ENCODE measurements at places on chromosomes 1 and 21.

DNA sequence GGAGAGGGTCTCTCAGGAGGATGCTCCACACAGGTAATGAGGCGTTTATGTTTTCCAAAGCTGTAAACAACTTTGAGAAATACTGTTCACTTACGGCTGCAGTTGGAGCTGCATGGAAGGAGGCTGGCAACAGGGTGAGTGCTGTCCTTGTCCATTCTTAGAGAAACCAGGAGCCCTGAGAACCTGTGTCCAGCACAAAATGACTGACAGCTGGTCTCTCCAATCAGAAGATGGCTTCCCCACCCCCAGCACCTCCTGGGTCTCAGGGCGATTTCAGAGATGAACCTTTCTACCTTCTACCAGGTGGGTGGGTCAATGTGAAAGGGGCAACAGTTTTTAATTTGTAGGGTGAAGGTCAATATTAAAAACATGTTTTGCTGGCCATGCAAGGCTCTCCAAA is 353.6 kb downstream of the NPHP4 start:
- DNase-seq: no peak

GRCh38 chr1:235052067-235053008 is 76.3 kb downstream of the TOMM20 start:
- DNase-seq: no peak

GRCh38 chr1:41323243-41323642 is 38.0 kb upstream of the FOXO6 start:
- DNase-seq: no peak

- no peak for DNase-seq
Observed at GRCh38 chr1:204170494-204171155, 4.5 kb upstream of the REN start.

DNA sequence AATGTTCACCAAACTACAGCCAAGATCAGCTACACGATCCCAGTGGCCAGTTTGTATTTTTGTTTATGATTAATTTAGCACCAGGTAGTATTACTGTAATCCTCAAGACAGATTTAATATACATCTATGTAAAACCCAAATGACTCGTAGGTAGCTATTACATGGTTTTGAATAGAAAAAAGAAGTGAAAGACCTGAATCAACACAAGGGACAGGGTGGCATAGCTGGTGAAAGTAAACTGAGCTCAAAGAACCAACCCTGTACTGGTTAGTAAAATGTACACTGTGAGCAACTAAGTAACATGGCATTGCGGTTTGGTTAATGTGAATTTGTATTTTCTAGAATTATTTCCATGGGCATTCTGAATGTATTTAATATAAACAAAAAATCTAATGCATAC is 8.8 kb downstream of the GPATCH2 start:
- no peak for DNase-seq

DNA sequence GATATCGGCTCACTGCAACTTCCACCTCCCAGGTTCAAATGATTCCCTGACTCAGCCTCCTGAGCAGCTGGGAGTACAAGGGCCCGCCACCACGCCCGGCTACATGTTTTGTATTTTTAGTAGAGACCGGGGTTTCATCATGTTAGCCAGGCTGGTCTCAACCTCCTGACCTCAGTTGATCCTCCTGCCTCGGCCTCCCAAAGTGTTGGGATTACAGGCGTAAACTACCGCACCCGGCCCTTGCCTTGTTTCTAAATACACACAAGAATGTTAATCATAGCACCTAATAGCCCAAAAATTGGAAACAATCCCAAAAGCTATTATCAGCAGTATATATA is 1.2 kb upstream of the MSTO1 start:
- no peak for DNase-seq

DNA sequence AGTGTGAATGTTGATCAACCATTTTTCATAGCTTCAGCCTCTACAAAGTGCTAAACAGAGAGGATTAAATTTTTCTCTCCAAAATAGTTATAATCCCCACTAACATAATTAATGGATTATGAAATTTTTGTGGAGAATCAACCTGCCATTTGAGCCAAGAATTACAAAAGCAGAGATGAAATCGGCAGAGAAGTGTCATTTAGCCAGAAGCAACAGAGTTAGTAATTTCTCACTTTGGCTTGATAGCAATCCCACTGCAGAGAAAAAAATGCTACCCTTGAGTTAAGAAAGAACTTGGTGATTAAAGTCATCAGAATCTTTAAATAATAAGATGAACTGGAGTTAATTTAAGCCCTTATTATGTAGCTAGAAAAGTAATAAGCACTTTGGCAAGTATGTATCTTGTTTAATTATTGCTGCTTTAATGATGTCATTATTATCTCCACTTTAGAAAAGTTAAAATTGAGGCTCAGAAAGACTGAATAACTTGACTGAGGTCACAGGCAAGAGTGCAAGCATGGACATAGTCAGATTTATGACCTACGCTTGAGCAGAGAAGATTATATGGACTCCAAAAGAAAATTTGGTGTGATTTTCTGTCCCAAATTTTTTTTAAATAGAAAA is 37.3 kb downstream of the RGS4 start:
- DNase-seq: no peak

DNA sequence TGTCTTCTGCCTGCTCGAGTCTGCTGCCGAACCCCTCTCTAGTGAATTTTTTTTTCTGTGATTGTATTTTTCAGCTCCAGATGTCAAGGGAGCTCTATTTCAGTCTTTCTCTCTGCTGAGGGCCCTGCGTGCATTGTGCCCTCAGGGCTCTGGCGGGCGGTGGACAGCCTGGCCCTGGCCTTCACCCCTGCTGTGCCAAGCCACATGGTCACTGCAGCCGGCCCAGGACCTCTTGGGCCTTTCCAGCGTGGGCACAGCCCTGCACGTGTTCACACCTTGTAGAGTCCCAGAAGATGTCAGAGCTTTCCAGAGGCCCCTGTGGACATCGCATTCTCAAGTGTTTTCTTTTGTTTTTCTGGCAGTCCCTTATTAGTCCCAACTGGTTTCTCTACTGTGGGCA is 55.7 kb downstream of the PCNT start:
- no peak for DNase-seq

- no peak for DNase-seq
Observed at GRCh38 chr1:85578321-85579295, 2.0 kb upstream of the CCN1 start.

GRCh38 chr1:10510520-10511493 is 36.1 kb downstream of the PEX14 start:
- no peak for DNase-seq
